ENCODE measurements at places on chromosomes 6 and 20.

GRCh38 chr6:105810105-105810921 lies 275.8 kb upstream of the PRDM1 start:
- no peak for DNase-seq

- no peak for DNase-seq
Measured at GRCh38 chr6:134345789-134346188, 27.9 kb upstream of the SGK1 start.

DNA sequence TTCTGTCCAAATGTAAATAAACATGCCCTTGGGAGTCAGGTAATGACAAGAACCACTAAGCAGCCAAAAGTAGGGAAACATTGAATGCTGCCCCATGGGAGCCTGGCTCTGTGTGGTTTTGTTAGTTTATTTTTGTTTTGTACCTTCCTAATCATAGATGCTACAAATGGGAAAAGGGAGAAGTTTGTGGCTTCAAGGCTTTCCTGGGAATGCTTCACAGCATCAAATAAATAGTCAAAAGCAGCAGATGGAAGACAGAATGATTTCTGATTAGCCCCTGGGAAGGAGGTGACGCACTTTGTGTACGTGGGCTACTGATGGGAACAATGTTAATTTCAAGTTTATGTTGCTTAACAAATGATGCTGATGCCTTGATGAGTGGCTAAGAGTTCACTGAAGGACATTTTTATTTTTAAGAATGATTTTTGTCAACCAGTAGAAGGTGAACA lies 532.7 kb downstream of the BCKDHB start:
- DNase-seq, result no peak

DNA sequence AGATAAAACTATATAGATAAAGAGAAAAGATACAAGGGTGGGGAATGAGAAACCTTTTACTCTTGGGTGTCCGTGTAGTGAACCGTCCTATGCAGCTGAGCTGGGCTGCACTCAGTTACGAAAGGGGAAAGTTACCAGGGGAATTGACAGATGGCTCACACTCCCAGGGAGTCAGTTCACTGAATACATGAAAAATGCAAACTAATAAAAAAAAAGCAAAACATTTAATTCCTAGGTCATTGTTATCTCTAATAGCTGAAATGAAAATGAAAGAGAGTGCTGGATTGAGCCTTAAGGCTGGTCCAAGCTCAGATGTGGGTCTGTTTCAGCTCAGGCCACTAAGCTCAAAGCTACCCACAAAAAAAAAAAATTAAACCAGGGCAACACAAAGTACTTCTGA lies 138.0 kb downstream of the THBS2 start:
- no peak for DNase-seq

GRCh38 chr20:3706774-3707507 lies 5.5 kb downstream of the SIGLEC1 start:
- no peak for DNase-seq

- DNase-seq, result no peak
Measured at GRCh38 chr6:75076009-75076408, 129.8 kb downstream of the COL12A1 start.

GRCh38 chr20:59566631-59567524 lies 37.5 kb upstream of the PHACTR3 start:
- DNase-seq, result no peak

- DNase-seq, result no peak
Measured at GRCh38 chr6:169101036-169101805, 152.4 kb downstream of the THBS2 start.

GRCh38 chr6:170445971-170446370 lies 107.1 kb downstream of the PSMB1 start:
- no peak for DNase-seq

DNA sequence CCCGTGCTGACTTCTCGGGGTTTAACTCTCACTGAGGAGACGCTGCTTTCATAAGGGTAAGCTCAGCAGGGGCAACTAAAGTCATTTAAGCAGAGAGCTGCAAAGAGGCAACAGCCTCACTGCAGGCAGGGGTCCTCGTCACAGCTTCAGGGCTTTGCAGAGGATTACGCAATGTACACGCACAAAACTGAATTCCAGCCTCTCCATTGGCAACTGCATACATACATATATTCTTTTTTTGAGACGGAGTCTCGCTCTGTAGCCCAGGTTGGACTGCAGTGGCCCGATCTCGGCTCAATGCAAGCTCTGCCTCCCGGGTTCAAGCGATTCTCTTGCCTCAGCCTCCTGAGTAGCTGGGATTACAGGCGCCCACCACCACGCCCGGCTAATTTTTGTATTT lies 2.4 kb downstream of the GMEB2 start:
- DNase-seq, result no peak

DNA sequence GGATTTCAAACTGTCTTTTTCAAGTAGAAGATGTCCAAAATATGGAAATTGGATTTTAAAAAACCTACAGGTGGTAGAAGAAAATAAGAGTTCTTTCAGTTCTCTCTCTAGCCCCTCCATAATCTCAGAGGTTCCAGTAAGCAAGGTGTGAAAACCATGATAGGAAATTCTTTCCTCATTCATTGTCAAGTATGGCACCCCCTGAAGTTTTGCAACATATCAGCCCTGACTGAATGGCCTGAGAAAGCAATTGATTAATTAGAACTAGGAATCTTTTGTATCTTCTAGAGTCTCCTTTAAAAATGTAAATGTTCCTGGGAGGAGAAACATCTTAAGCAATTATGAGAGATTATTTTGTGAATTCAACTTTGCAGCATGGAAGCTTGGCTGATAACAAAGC lies 198.7 kb upstream of the STXBP5 start:
- no peak for DNase-seq

GRCh38 chr6:15936503-15936902 lies 192.4 kb upstream of the MYLIP start:
- no peak for DNase-seq

GRCh38 chr6:120484146-120484545 lies 850.1 kb downstream of the TBC1D32 start:
- no peak for DNase-seq

GRCh38 chr6:164023535-164023934 lies 609.0 kb downstream of the QKI start:
- DNase-seq, result no peak

- DNase-seq, result no peak
Measured at GRCh38 chr6:67889682-67889995, 745.4 kb upstream of the ADGRB3 start.

DNA sequence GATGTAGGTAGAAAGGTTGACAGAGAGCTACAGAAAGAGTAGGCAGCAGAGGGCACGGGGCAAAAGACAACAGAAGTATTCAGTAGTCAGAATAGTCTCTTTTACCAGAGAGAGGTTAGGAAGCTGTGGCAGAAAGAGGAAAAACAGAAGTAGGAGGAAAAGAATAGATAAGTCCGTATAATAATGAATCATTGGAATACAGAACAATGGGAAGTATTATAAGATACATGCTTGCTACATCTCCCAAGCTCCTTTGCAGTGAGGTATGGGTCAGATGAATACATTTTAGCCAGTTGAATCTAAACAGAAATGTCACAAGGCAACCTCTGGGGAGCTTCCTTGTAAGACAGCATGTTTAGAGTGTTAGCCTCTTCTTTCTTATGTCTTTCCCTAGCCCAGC lies 570.5 kb upstream of the CITED2 start:
- no peak for DNase-seq

Data from stimulated activated CD8-positive, alpha-beta memory T cell treated with anti-CD3 and anti-CD28 coated beads, Interleukin-15, amount 100 ng/mL, for 24 hours (primary cell).